ENCODE measurements at places on chromosomes 3 and 15.

DNA sequence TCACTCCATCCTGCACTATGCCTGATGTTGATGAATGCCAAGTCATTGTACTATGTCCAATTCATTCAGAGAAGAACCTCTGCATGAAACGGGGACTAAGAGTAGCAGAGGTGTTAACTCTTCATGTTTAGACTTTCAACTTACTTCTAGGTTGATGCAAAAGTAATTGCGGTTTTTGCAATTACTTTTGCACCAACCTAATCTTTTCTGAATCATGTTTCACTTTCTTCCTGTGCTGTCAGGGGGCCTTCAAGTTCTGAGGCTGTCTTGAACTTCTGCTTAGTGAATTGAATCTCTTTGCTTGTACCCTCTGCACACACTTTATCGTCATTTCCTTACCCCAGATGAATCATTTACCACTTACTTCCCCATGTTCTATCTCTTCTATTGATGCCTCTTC, 636.2 kb downstream of the NAALADL2 start:
- DNase-seq = no peak

GRCh38 chr3:129106320-129106719, 15.3 kb downstream of the RAB43 start:
- DNase-seq = no peak

GRCh38 chr15:74039656-74040010, 42.7 kb downstream of the GOLGA6A start:
- no peak for DNase-seq

GRCh38 chr3:184635126-184635525, 73.5 kb downstream of the EPHB3 start:
- DNase-seq = no peak

DNA sequence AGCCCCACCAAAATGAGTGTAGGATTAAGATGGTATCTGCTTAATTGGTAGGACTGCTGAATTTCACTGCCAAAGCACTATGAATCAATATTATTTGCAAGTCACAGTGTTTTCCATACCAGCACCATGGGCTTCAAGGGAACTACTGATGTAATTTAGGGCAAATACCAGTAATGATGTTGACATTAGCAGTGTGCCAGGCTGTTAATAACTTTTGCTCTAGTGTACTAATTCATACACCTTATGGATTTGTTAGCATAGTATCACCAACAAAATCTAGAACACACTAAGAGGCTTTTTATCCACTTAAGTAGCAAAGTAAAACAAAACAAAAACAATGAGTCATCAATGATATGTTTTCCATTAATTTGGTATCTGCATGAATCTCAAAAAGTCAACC, 888.2 kb downstream of the CADM2 start:
- no peak for DNase-seq

DNA sequence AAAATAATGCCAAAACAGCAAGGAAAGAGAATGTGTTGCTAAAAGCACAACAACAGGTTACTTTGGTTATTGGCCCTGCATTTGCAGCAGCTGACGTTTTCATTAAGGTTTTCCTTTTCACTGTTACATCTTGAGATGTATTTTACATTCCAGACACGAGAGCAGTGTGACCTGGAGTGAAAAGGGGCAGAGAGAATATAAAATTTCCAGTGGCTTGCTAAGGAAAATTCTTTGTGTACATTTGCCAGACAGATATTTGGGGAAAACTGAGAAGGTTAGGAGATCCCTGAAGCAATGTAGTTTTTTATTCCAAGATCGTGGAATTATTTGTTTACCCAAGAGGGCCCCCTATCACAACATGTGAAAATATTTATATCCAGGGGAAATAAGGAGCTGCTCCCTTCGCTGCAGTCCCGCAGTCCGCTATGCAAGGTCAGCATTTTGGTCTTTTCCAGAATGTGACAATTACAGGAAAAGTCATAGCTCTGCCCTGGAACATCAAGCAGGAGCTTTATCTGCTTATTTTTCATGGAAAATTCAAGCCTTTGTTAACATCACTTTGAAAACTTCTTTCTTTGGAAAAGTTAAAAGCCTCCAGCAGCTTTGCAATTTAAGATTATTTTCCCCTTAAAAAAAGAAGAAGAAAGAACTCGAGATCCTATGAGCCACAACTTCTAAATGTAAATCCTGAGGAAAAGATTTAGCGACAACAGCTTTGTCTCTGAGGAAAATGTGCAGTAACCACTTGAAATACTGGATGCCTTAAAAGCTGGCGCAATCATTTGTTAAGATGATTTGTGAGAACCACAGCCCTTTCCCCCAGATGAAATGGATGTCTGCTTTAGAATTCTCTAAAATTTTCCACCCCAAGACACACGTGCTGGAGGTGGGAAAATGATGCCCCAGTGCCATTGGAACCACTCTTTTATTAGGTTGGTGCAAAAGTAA, 256.4 kb upstream of the TPM1 start:
- no peak for DNase-seq

GRCh38 chr3:115494826-115495225, 128.5 kb upstream of the GAP43 start:
- no peak for DNase-seq

DNA sequence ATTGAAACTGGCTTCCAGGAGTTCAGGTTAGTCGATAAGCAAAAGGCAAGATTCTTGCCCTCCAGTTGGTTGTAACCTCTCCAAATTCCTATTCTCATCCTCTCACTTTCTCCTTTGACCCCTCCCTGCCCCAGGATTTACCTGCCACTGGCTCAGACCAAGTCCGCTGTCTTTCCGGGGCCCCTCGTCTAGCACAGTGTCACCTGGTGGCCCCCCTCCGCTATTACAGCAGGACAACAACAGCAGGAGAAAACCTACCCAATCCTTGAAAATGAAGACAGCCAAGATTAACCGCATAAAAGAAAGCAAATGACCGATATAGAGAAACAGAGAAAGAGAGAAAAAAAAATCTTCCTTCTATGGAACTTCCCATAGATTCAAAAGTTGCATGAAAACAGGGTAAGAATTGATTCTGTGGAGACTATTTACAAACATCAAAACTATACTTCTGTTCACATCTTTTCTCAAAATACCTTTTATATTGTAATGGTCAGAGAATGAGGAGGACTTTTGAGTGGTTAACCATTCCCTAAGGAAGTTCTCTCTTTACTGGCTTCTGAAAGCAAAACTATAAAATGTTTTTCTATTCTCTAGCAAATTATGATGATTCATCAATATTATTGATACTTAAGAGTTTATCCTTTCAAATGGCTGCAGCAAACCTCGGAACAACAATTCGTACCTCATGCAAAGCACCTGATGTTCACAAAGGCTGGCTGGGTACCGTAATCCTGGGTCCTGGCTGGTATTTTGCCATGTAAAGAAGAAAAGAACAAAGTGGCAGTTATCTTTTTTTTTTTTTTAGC, 10.0 kb upstream of the ST8SIA2 start:
- no peak for DNase-seq

DNA sequence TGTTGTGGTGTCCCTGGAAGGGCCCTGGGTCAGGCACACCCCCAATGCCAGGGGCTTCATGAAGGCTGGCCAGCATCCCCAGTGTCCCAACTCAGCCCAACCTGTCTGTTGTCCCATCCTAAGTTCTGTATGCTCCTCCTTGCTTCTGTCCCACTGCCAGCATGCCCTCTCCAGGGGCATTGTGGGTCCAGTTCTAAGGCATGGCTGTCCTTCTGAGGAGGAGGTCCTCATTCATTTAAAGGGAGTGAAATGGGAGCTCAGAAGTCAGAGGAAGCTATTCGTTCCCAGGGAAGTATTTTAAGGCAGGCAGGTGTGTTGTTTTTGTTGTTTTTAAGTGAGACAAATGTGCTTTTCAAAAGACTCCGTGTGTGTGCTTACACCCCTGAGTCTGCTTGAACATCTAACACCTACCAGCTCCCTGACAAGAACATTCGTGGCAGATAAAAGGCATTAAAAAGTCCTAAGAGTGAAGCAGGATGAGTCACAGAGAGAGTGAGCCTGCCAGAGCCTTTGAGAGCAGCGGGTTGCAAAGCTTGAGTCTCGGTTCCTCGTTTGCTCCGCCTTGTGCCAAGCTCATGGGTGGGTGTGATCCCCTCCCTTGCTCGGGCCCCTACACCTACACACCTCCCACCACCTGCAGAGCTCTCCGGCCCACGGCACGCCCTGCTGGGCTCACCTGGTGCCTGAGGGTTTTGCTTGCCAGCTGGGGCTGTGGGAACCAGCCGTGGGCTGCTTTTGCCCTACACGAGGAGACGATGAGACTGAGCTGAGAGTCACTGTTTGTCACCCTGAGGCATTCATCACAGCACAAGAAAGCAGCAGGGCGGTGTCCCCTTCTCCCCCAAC, 183.4 kb upstream of the TOPAZ1 start:
- no peak for DNase-seq

DNA sequence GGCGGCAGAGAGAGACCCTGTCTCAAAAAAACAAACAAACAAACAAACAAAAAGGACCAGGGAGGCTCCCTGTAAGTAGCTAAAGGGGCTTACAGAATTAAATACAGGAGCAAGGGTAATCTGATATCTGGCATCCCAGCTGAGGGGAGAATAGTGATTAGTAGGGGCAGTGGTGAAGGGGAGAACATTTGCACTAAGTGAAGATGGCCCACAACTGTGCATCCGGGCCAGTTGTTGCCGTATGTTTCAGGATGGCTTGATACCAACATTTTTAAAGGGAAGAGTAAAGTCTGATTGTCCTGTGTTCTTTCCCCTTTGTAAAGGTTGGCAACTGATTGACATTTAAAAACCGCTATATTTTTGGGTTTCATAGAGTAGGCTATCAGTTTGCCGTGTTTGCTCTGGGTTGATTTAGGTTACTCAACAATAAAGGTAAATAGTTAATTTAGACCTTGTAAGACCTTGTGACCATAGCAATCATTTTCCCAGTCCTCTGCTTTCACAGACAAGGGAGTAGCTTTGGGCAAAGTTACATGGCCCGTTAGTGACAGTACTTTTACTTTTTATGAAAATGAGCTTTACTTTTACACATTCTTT, 167.8 kb downstream of the PTPRG start:
- DNase-seq = no peak

DNA sequence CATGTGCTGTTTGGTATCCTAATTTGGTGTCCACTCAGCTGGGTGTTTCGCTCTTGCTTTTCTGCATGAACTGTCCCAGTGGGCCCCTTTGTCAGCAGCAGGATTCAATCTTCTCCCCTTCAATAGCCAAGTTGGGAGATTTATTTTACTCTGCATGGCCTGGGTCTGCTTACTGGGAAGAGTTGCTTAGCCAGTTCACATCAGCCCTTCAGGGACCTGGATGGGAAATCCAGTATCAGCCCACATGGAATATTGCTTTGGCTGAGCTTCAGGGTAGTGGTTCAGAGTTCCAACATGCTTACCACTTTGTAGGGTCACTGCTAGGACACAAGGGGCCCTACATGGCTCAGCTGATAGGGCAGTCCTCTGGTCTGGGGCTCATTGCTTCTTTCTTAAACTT, 93.0 kb upstream of the BOC start:
- no peak for DNase-seq

DNA sequence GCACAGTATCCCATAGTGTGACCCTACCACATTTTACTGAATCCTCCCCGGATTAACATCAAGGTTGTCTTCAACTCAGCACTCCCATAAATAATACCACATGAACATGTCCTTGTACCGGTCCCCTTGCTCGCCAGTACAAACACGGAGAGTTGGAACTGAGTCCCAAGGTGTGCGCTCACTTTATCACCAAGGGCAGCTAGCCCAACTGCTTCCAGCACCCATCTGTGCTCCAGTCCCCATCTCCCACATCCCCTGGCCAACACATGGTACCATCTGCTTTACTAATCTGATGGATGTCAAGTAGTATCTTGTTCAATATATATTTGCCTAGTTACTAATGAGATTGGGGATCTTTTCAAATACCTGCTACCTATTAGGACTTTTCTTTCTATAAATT, 64.7 kb downstream of the ISG20 start:
- DNase-seq = no peak

GRCh38 chr3:156273111-156273694, 152.8 kb downstream of the KCNAB1 start:
- no peak for DNase-seq

GRCh38 chr3:66655671-66656070, 154.8 kb upstream of the LRIG1 start:
- DNase-seq = no peak

DNA sequence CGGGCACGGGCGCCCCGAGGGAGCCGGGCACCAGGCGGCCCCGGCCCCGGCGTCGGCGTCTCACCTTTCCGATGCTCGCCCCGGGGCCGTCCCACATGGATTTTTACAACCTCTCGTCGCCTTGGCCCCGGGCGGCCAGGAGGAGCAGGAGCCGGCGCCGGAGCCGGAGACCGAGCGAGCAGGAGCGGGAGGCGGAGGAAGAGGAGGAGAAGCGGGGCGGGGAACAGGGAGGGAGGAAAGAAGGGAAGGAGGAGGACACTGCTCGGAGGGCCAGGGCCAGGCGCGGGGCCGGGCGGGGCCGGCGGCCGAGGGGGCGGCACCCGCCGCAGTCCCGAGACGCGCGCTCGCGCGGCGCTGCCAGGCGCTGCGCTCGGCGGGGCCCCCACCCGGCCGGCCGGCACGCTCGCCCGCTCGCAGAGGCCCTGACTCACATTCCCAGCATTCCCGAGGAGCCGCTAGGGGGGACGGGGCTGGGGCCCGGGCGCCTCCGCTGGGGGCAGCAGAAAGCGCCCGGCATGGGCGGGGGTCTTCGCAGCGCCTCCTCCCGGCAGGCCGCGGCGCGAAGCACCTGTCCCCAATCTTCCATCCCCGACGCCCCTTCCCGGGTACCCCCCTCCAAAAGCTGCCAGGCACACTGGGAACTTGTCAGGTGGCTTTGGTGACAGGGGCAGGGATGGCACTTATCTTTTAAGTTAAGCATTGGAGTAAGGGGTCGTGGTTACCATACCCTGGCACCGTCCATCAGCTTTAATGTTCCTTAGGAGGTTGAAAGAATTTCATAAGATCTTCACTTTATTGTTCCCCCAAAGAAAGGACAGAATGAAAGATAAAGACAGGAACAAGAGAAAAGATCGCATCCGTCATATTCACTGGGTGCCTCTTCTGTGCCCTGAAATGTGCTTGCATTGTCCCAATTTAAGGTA, at the start of gene ERC2:
ERC2 (minus strand) TSS at position 284 of the 923 bp plus-strand sequence.
- DNase-seq = no peak

GRCh38 chr15:60993008-60993407, 236.1 kb downstream of the RORA start:
- DNase-seq = no peak

- no peak for DNase-seq
Measured at GRCh38 chr3:58340594-58341244, 8.0 kb downstream of the PXK start.

DNA sequence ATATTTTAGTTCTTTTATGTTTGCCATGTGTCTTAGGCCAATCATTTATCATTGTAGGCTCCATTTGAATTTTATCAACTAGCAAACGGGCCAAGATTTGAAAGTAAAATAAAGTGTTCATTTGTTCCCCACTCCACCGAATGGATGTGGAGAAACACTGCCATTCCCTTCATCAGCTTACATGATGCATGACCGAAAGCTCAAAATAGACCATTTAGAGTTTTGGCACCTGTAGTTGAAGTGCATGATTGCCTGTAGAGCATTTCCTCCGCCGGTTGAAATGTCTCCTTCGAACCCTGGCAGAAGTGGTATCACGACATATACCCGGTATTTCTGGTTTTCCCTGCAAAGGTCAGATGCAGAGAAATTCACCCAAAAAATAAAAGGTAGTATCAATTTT, 165.6 kb downstream of the PLD1 start:
- DNase-seq = no peak
